ENCODE measurements at places on chromosomes 6 and 20.
A peak's percentile ranks its signal among the peaks of the same experiment; 100 is the strongest.

DNA sequence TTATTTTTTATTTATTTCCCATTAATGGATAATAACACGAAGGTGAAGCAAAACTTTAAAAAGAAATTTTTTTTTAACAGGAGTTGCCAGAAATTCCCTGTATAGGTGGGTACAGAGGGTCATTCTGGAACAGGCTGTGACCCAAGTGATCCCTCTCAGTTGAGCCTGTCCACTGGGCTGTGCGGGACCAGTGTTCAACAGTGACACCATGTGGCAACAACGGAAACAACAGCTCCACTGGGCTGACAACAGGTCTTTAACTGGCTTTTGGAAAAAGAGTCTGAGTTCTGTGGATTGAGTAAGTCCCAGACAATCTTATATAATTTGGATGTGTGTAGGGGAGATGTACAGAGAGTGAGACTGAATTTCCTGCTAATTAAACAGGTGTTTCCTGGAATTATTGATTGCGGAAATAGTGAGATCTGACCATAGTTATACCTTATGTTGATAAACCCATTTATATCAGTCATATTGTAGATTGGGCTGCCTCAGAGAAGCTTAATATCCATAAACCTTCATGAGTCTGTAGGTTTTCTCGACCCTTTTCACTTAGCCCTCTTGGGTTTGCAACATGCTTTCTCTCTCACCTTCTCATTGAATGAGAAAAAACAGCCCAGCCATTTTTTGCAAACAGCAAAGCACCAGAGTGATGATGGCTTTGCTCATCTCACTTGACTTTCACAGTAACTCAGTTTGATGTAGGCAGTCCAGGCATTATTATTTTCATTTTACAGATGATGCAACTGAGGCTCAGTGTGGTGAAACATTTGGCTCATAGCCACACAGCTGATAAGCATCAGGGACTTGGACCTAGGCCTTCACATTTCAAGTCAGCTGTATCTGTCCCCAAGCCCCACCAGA is 17.5 kb downstream of the KIAA1755 start:
- DNase-seq = peak; percentile 40

- DNase-seq = no peak
Measured at GRCh38 chr6:80622641-80623040, 516.2 kb downstream of the BCKDHB start.

DNA sequence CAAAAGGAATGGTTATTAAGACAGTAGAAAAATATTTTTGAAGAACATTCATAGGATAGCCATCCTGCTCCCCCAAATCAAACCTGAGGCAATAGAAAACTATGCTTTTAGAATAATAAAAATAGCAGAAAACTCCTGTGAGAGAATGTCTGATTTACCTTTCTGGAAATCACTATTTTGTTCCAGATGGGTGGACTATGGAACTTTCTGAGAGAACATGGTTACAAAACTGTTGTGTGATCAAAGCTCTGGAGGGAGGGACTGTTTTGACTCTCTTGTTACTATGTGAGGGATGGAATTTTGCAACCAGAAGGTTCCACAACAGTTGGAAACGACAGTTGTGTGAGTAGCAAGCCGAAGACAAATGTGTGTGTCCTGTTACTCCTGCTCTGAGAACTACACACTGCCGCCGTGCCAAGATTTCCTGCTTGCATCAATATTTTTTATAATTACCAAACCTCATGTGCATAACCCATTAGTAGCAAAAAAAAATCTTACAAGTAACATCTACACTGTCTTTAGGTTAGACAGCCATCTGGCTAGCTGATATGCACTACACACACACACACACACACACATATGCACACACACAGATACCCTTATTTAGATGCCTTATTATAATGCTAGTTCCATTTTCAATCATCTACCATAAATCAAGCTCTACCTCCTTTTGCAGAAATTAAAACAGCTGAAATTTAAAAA is 11.0 kb upstream of the HIVEP1 start:
- DNase-seq = no peak

DNA sequence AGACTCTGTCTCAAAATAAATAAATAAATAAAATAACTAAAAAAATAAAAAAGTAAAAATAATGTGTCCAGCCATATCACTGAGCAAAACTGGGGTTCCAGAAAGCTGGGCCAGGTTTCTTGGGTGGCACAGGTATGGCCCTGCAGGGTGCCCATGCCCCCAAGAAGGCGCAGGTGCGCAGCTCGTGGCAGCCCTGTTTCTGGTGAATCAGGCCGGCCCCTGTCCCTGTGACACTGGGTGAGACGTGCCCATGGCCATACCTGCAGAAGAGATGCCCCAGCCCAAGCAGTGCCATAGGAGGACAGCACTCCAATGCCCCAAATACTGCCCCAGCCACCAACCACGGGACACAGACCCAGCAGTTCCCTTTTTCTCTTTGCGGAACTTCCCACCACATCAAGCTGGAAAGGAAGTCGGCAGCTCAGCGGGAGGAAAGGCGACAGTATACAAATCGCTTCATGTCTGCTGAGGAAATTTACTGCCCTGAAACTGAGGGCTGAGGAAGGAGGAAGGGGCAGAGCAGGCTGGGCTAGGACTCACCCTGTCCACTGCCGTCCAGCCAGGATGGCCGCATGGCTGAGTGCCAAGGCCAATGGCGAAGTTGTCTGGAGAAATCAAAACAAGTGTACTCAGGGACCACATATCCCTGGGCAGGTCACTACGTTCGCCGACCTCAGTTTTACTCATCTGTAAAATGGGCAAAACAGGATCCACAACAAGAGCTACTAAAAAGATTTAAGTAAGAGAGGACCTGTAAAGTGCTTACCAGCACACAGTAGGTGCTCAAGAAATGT is 55.4 kb downstream of the PREX1 start:
- no peak for DNase-seq

DNA sequence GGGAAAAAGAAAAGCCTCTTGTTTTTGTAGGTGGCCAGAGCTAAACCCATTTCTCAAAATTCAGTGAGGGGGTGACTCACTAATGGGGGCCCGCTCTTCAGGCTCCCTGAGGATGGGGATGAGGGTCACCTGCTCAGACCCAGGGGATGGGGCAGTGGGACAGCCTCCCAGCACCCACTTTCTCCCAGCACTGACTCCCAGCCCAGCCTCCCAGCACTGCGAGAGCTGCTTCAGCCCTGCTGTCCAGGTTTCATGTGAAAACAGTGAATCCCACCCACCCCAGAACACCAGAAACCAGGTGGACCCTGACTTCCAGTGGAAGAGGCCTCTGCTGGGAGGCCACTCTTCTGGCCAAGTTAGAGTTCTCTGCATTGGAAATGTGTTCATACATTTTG is 362.6 kb downstream of the CDH4 start:
- DNase-seq = no peak

DNA sequence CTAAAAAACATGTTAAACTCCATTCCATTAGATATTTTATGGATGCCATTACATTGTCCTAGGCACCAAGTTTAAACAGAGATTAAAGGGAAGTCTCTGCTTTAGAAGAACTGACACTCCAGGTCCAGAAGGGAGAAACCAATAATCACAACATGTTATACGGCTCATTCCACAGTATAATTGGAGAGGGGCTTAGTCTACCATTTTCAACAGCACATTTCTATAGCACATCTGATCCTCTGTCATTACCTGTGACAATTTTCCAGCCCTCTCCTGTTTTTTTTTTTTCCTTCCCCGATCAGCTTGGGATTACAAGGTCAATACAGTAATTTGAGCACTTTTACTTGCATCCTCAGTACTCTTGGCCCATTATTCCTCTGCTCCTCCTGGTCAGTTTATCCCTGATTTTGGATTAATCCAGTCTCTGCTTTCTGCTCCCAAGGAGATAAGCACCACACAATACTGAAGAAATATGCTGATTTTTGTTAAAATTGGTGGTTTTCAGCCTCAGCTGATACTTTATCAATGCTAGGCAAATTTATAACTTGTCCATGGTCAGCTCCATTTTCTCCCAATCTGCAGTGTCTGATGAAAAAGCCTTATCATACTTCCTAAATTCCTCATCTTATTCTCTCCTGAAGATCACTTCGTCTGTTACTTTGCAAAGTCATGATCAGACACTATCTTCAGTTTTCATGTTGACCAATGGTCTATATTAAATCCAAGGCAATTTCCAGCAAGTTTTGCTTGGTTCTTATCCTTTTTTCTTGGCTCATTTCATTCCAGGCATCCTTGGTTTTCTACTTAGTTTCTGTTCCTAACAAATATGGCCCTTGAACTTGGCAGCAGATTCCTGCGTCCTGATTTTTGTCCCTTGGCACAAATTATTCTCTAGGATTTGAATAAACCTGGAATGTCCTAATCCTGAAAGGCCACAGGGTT is 30.8 kb upstream of the SYNCRIP start:
- no peak for DNase-seq

DNA sequence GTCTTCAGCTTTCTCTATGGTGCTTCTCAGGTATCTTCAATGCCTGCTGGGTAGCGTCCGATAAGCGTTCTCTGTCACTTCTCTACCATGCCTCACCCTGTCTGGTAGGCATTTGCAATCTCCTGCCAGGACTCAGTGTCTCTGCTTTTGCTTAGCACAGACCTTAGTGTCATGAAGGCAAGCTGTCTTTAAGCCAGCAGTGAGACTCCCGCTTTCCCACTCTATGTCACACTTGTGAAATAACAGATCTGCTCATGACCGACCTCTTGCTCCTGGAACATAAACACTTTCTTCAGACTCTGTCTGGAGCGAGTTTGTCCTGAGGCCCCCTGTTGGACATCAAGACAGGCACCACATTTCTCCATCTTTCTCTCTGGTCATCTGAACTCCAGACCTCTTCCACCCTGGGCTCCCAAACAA is 17.0 kb downstream of the ADGRB3 start:
- no peak for DNase-seq

GRCh38 chr6:144395826-144396225 is 110.7 kb downstream of the UTRN start:
- no peak for DNase-seq

DNA sequence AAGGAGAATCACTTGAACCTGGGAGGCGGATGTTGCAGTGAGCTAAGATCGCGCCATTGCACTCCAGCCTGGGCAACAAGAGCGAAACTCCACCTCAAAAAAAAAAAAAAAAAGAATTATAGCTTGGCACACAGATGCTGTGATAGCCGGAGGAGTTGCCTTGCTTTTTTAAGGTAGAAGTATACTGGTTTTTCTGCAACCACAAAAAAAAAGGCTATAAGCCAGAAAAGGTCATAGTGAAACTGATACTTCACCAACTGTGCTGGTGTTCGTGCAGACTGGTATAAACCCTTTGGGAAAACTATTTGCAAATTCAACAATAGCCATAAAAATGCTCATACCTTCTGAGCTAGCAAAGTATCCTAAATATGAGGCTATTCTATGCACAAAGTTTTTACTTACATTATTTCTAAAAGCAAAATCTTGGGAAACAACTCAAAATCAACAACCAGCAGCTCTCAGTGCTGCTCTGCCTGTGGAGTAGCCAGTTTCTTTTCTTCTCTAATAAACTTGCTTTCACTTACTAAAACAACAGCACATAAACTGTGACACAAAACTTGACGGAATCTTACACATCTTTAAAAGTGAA is 44.0 kb downstream of the B4GALT5 start:
- DNase-seq = no peak

- no peak for DNase-seq
Measured at GRCh38 chr6:157660414-157660813, 162.6 kb upstream of the SNX9 start.

DNA sequence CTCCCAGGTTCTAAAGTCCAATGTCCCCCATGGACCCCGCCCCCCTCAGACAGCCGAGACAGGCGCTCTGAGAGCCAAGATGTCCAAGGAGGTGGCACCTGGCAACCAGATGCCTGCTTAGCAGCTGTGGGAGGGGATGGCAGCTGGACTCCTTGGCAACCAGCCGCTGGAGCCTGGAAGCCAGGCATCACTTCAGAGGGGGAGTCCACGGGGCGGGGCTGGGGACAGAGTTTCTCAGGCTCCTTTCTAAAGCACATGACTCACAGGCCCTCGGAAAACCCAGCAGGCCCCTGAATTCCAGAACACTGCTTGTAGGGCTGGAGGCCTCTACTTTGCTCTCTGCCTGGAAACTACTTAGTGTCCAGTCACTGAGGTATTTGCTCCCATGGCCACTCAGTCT is 51.5 kb downstream of the PREX1 start:
- peak; percentile 41 for DNase-seq

GRCh38 chr20:61555566-61555965 is 303.5 kb downstream of the CDH4 start:
- no peak for DNase-seq

DNA sequence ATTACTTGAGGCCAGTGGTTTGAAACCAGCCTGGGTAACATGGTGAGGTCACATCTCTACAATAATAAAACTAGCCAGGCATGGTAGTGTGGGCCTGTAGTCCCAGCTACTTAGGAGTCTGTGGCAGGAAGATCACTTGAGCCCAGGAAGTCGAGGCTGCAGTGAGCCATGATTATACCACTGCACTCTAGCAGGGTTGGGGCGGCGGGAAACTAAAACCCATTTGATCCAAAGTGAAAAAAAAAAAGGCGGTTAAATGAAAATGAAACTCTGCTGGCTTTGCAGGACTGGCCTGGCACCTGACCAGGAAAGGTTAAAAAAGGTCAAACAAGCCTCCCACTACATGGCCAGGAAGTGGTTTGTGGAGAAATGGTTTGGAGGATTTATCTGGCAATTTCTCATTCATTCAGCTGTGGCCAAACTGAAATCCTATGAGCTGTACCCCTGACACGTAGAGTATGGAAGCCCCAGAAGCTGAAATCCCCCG is 36.6 kb downstream of the MTRES1 start:
- no peak for DNase-seq

- no peak for DNase-seq
Measured at GRCh38 chr20:11780765-11781369, 136.8 kb upstream of the BTBD3 start.

GRCh38 chr6:152305672-152306071 is 331.5 kb downstream of the SYNE1 start:
- no peak for DNase-seq

- peak; percentile 14 for DNase-seq
Measured at GRCh38 chr6:133707456-133707855, 181.5 kb upstream of the TCF21 start.

- peak; percentile 4 for DNase-seq
Measured at GRCh38 chr20:7608250-7608649, 332.0 kb downstream of the HAO1 start.

DNA sequence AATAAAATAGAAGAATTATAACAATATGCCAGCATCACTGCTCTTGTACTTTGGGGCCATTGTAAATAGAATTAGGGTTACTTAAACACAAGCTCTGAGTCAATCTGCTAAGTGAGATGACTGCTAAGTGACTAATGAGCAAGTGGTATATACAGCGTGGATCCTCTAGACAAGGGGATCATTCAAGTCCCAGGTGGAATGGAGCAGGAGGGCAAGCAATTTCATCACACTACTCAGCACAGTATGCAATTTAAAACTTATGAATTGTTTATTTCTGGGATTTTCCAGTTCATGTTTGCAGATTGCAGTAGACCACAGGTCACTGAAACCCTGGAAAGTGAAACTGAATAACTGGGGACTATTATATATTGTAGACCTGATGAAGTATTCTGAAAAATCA is 235.3 kb downstream of the BTBD3 start:
- DNase-seq = no peak

GRCh38 chr6:26020329-26021000 is 57.9 kb downstream of the TRIM38 start:
- DNase-seq = peak; percentile 93

GRCh38 chr6:33727932-33728331 is 16.4 kb upstream of the UQCC2 start:
- DNase-seq = no peak

Data from A673 (cell line).